Activated T-helper 9 cell treated with anti-CD3 and anti-CD28 coated beads, Interleukin-2, amount 50 U/mL, for 16 hours (primary cell): ENCODE measurements at places on chromosomes 7 and 10.

DNA sequence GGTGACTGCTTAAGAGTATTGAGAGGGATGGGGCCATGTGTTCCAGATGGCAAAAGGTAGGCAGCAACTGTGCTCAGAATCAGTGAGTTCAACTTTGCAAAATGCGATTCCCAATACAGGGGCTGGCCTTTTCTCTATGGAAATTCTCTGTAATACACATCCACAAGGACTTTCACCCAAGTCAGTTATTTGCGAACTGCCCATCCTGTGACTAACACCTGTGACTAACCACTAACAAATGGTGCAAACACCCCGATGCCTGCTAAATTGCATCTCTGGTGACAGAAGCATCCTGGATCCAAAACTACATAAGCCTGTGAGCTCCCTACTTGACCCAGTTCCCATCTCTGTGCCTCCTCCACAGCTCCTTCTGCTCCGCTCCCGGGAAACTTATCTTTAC, 9.0 kb upstream of the CUZD1 start:
- DNase-seq, result no peak

GRCh38 chr10:124306922-124307371, 111.8 kb downstream of the OAT start:
- no peak for DNase-seq

- no peak for DNase-seq
Measured at GRCh38 chr7:105297985-105298384, 90.7 kb downstream of the SRPK2 start.

GRCh38 chr7:16326106-16326505, 95.2 kb downstream of the CRPPA start:
- no peak for DNase-seq

GRCh38 chr10:7563368-7563767, 103.4 kb downstream of the ITIH5 start:
- no peak for DNase-seq

DNA sequence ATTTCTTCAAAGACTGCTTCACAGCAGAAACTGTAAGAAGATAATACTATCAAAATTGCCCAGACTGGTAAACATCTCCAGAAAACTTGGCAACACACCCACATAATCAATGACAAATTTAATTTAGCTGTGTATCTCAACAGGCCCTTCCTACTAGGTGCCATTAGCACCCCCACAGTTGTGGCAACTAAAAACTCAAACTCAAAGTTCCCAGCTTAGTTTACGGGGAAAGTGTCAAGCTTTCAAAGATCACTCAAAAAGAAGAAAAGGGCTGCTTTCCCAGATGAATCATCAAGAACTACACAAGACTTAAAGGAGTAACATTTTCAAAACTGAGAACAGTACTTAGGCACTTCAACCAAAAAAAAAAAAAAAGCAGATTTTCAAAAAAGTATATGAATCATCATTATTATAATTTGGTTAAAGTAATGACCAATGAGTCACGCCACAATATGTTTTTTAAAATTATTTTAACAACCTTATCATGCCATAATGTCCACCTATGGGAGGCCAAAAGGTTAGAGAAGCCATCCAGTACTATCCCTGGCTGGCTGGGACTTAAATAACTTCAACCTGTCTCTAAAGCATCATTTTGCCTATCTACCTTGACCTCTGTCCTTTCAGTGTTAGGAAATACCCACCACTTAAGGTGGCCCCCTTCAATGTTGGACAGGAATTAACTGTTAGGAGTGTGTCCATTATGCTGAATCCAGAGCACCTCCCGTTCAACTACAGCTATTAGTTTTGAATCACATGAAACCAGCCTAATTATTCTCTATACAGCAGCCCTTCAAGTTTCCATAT, 90.8 kb downstream of the ZFAND4 start:
- DNase-seq, result no peak

GRCh38 chr10:126749015-126749655, 78.6 kb upstream of the C10orf90 start:
- DNase-seq, result peak; percentile 2

DNA sequence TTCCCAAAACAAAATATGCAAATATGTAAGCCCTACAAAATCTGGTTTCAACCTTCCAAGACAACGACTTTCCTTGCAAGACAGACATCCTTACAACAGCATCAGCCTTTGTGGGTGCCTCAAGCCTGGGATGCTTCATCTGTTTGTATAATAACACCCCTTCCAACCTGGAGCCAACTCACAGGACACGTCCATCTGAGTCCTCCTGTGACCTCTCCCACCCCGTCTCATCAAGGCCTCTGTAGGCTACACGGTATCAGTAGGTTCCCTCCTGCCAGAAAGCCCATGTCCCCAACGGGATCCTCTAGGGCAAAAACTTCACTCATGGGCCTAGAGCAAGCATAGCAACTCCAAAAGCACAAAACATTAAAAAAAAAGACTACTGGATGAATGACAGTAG, 173.2 kb downstream of the TNS3 start:
- no peak for DNase-seq

GRCh38 chr10:80204677-80205476, 460 bp downstream of the ANXA11 start:
- no peak for DNase-seq

GRCh38 chr10:17547060-17547459, 70.1 kb downstream of the HACD1 start:
- DNase-seq, result no peak

DNA sequence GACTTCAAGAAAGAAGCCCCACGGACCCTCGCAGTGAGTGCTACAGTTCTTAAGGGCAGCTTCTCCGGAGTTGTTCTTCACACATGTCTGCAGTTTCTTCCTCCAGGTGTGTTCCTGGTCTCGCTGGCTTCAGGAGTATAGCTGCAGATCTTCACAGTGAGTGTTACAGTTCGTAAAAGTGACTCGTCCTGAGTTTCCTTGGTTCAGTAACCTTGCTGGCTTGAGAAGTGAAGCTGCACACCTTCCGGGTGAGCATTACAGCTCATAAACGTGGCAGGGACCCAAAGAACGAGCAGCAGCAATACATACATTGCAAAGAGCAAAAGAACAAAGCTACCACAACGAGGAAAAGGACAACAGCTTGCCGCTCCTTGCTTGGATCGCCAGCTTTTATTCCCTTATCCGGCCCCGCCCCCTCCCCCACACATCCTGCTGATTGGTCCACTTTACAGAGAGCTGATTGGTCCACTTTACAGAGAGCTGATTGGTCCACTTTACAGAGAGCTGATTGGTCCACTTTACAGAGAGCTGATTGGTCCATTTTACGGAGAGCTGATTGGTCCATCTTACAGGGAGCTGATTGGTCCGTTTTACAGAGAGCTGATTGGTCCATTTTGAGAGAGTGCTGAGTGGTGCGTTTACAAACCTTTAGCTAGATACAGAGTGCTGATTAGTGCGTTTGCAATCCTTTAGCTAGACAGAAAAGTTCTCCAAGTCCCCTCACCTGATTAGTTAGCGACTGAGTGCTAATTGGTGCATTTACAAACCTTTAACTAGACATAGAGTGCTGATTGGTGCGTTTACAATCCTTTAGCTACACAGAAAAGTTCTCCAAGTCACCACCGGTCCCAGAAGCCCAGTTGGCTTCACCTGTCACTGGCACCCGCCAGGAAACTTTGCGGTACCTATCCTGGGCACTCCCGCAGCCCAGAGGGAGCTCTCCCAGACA, 165.3 kb downstream of the AGMO start:
- no peak for DNase-seq

- no peak for DNase-seq
Measured at GRCh38 chr10:118057361-118057760, 10.6 kb upstream of the RAB11FIP2 start.

- no peak for DNase-seq
Measured at GRCh38 chr7:104123786-104124185, 84.0 kb downstream of the ORC5 start.

GRCh38 chr7:43163885-43164284, 51.4 kb downstream of the HECW1 start:
- DNase-seq, result no peak

- DNase-seq, result no peak
Measured at GRCh38 chr10:114603948-114604347, 54.1 kb downstream of the ABLIM1 start.

- no peak for DNase-seq
Measured at GRCh38 chr7:74482629-74483401, 29.1 kb downstream of the GTF2IRD1 start.

DNA sequence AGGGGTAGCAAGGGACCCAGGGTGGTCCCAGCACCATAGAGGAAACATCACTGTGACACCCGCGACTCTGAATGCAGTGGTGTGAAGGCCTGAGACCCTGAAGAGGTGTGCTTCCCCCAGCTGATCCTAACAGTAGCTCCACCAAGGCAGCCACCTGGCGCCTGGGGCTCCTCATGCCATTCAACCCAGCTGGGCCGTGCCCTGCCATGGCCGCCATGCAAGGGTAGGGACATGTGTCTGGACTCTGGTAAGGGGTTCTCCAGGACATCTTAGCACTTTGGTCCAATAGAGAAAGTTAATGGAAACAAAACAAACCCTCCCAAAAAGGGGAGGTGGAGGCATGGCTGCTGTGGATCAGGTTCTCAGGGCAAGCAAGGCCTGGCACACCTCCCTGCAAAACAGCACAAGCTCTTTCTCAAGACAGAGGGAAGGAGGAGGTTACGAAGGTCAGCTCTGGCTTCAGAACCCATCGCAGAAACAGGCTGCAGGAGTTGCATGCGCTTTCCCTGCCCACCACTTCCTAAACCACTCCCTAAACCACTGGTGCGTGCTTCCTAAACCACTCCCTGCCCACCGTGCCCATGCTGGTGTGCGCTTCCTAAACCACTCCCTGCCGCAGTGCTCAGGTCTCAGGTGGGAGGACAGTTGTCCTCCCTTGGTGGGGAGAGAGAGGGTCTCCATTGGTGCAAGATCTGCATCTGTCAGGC, 108.7 kb downstream of the LARP4B start:
- no peak for DNase-seq

GRCh38 chr10:89814278-89814677, 112.9 kb downstream of the KIF20B start:
- DNase-seq, result no peak

- no peak for DNase-seq
Measured at GRCh38 chr10:112919721-112920120, 30.3 kb upstream of the TCF7L2 start.
